Testis (tissue), 5 donors: ENCODE measurements at places on chromosomes 4 and X. TPM values are rescaled to one million over a fixed set of nuclear protein-coding genes. Genes with fewer than 3 reads are reported as not detected.

CFP gene
- total RNA-seq = 2.8 TPM

LONRF3 gene
- 9.7 TPM for total RNA-seq

SLC2A9 gene
- 7.5 TPM for total RNA-seq

GPR119 gene
- total RNA-seq = 0.55 TPM

F11 gene
- total RNA-seq = not detected

FREM3 gene
- total RNA-seq = 0.08 TPM

SPANXN3 gene
- 13.1 TPM for total RNA-seq

SLC9A6 gene
- 18.3 TPM for total RNA-seq

RTL9 gene
- total RNA-seq = 66.6 TPM

FAM114A1 gene
- total RNA-seq = 96.2 TPM

TCEAL7 gene
- 5.5 TPM for total RNA-seq

PDE5A gene
- total RNA-seq = 25.3 TPM

RAB33A gene
- 1.7 TPM for total RNA-seq

FAM9B gene
- total RNA-seq = 4.7 TPM

SNCA gene
- total RNA-seq = 2.0 TPM

CRMP1 gene
- total RNA-seq = 8.9 TPM

SSX4 gene
- total RNA-seq = 2.7 TPM

NXF2 gene
- 18.0 TPM for total RNA-seq

ANXA10 gene
- 0.71 TPM for total RNA-seq

SLC6A8 gene
- total RNA-seq = 107 TPM

TBX22 gene
- 128 TPM for total RNA-seq

TRAM1L1 gene
- total RNA-seq = 8.7 TPM

MAP7D2 gene
- 36.6 TPM for total RNA-seq

TRAPPC2 gene
- total RNA-seq = 9.7 TPM

VCX3A gene
- total RNA-seq = 29.5 TPM

MND1 gene
- total RNA-seq = 8.3 TPM
